Right cardiac atrium (tissue), 5 donors: ENCODE measurements at places on chromosomes 3 and 15.

GRCh38 chr3:50187750-50188149, 3.7 kb upstream of the GNAT1 start:
- DNase-seq, result no peak

GRCh38 chr3:102360183-102360860, 74.5 kb upstream of the ZPLD1 start:
- DNase-seq, result no peak

DNA sequence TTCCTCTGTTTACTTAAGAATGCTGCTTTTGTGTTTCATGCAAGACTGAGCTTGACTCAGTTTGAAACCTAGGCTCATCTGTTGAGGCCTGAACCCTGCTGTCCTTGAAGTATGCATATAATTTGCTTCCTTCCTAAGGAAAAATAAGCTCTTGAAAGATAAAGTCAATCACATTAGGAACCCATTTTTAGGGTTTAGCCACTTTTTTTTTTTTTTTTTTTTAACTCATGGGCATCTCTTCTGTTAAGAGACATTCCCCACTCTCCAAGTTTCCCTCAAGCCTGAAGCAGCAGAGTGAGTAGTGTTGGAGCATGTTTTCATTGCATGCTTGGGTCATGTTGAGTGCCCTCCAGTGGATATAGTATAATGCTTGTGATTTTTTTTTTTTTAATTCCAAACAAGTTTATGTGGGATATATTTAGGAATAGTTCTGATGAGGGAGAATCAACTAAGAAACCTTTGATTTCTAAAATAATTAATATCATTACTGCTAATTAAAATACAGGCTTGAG, 3.6 kb downstream of the CTNNB1 start:
- DNase-seq, result no peak

- no peak for DNase-seq
These were observed 8.1 kb upstream of the SPG21 start for GRCh38 chr15:64997745-64998375.

GRCh38 chr3:70383360-70383831, 71.0 kb upstream of the MDFIC2 start:
- no peak for DNase-seq

DNA sequence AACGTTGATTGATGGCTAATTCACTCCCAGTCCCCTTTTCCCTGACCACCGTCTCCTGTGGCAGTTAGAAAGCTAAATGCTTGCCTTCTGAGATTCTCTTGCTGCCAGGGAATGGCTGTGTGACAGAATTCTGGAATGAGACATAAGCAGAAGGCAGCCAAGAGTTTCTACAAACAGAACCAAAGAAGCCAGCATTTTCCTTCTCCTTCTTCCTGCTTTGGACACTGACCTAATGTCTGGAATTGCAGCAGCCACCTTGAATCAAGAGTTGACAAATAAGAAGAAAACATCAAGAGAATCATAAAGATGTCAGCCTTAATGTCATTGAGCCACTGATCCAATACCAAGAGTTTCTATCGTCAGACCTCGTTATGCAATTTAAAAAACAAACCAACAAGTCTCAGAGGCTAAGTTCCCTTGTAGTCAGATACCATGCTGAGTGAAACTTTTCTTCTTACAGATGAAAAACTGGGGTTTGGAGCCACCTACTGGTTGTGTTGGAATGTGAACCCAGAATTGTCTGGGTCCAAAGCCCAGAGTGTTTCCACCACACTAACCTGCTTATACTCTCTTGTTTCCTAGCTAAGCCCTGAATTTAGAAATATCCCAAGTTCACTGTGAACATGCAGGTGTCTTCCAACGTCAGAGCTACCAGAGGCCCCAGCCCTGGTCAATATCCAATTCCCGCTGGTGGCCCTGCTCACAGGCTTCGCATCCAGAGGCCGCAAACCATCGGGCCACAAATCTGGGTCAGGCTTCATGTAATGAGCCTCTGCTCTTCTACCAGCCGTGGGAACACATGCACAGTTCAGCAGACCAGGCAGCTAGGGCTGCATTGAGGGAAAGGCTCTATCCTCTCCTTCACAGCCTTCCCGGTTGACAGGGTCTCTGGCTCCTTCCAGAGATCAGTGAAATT, 42.5 kb downstream of the MCF2L2 start:
- no peak for DNase-seq

DNA sequence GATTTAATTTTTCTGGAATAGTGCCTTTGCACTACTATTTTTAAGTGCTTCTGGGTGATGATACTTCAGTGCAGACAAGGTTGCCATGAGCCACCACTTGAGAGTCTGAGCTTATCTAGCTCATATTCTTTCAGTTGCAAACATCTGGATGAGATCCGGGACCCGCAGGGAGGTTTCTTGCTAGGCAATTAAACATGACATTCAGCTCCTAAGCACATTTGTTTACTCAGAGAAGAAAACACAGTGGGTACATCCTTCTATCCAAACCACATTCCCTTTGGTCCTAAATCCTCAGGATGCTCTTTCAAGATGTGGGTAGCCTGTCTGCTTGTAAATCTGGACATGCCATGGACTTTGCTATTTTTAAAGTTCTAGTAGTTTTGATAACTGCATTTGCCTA, 12.0 kb downstream of the PLSCR1 start:
- no peak for DNase-seq

GRCh38 chr3:60094392-60094947, 1044.6 kb upstream of the CFAP20DC start:
- no peak for DNase-seq

DNA sequence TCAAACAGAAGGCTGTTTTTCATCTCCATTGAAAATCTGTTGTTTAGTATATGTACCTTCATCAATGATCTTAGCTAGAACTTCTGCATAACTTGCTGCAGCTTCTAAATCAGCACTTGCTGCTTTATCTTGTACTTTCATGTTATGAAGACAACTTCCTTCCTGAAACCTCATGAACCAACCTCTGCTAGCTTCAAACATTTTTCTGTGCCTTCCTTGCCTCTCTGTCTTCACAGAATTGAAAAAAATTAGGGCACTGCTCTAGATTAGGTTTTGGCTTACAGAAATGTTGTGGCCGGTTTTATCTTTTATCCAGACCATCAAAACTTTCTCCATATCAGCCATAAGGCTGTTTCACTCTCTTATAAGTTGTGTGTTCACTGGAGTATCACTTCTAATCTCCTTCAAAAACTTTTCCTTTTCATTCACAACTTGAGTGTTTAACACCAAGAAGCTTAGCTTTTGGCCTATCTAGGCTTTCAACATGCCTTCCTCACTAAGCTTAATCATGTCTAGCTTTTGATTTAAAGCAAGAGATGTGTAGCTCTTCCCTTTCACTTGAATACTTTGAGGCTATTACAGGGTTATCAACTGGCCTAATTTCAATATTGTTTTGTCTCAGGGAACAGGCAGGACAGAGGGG, 78.6 kb downstream of the IGSF11 start:
- no peak for DNase-seq

- no peak for DNase-seq
These were observed 59.0 kb upstream of the PPARG start for GRCh38 chr3:12229896-12230295.

DNA sequence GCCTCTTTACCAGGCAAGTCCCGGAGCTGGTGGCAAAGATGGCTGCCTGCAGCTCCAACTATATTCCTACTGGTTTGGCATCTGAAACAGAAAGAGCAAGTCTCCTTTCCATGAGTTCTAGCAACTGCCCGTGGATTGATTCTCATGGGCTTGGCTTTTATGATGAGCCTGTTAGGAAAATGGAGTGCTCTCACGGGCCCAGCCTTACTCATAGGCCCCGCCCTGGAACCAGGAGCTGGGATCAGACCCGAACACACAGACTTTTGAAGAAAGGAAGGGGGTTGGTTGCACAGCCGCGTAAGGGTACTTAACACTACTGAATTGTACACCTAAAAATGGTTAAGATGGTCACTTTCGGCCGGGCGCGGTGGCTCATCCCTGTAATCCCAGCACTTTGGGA, 2.9 kb downstream of the NRROS start:
- DNase-seq, result no peak

DNA sequence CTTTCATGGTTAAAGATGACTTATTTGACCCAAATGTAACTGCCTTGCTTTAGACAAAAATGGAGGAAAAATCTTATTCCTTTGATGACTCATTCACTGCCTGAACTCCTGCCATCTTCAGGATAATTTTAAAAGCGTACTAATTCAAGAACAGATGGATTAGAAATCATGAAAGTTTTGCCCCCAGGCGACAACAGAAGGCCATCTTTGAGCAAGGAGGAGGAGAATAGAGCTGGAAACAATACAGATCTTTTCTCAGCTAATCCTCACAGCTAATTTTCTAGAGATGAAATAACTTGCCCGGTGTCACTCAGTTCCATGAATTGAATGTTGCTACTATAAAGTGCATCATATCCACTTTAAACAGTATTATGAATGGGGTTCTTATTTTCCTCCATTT, 324.7 kb upstream of the RARB start:
- no peak for DNase-seq

- DNase-seq, result no peak
These were observed 92.5 kb downstream of the CACNA2D3 start for GRCh38 chr3:54214845-54215244.

- no peak for DNase-seq
These were observed 22.8 kb upstream of the RFTN1 start for GRCh38 chr3:16536344-16536663.
